ENCODE measurements at places on chromosomes 5 and 9.
A peak's percentile ranks its signal among the peaks of the same experiment; 100 is the strongest.

DNA sequence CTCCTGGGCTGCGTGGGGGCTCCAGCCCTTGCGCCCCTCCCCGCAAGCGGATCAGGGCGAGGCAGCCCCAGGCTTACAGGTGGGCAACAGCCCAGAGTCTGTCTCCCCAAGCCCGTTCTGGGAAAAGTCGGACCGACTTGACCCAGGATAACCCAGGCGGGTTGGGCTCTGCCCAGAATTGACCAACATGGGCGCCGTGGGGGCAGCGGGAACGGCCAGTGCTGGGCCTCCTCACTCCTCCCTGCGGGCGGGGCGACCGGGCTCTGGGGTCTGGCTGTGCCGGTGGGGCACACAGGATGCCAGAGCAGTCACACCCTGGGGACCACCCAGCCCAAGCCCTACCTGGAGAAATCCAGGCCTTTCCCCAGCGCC lies 15.3 kb upstream of the SYNPO start:
- DNase-seq: no peak

DNA sequence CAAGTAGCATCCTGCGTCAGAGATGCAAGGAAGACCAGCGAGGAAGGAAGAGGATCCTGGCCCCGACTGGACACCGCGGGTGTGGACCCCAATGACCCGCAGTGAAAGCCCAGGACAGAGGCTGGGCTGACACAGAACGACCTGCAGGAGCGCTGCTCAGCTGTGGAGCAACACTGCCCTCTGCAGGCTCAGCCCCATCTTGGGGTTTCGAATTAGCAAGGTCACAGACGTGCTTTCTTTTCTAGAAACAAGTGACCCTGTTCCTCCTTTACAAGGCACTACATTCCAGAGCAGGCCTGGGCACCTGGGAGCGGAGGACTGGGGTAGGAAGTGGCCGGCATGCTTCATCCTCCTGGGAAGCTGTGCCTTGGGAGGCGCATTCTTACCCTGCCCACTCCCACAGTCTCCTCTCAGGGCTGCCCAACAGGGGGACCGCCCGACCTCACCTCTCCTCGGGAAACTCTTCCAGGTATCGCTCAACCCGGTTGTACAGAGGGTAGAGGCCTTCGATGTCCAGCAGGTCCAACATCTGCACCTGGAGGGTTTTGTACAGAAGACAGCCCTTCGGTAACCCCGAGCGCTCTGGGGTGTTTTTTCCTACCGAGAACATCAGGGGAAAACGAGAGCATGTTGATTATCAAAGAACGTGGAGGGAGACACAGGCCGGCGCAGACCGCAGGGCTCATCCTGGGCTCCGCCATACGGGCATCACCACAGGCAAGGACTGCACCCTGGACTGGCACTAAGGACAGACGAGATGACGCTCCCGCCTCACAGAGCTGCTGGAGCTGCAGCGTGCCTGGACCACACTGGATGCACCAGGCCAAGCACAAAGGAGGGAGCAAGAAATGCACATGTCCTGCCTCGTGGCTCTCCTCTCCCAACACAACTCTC lies 35.0 kb downstream of the IPPK start:
- peak; percentile 83 for DNase-seq

- no peak for DNase-seq
Measured at GRCh38 chr5:17665836-17666235, 31.6 kb downstream of the TAF11L14 start.

DNA sequence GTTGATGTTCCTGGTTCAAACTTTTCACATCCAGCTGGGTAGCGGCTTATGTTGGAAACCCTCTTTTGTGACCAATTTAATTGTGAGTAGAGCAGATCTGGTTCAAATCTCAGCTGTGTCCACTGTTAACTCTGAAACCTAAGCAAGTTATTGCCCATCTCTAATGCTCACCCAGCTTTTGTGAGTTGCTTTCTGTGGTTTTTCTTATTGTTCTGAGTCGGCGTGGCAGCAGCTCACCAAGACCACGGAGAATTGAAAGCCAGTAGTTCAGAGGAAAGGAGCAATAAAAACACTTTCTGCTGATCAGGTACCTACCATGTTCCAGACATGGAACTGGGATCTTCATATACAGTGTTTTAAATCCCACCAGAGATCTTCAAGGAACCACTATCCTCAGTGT lies 114.4 kb downstream of the DOCK2 start:
- DNase-seq: no peak

DNA sequence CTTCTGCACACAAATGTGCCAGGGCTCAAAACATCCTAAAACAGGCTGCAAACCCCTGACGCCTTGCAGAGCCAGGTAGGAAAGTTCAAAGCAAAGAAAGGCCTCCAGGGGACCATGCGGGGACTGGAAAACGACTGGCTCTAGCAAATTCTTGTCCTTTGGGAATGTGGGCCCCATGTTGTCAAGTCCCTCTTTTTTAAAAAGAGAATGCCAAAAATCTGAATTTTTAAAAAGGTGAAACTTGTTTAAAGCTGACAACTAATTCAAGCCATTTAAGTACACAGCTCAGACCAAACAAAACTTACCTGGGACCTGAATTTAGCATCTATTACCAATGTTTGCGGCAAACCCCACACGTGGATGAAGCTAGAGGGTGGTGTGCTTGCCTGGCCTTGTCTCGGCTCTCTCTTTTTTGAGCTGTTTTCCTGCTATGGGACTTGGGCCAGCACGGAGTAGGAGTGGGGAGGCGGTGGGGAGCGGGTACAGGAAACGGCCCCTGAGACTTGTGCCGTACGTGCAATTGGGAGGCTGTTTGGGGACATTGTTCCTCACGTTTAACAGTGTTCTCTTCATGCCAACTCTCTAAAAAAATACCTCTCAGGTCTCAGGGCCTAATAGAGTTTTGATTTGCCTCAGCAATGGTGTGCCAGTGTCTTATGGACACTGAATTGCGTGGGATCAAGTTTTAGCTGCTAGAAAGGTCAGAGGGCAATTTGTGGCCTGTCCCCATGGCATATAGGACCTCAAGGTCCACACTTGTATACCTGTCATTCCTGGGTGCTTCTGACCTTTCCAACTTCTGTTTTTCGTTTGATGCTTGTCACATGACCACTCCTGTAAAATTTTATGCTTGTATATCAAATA lies 15.1 kb upstream of the PHF19 start:
- DNase-seq: peak; percentile 64

DNA sequence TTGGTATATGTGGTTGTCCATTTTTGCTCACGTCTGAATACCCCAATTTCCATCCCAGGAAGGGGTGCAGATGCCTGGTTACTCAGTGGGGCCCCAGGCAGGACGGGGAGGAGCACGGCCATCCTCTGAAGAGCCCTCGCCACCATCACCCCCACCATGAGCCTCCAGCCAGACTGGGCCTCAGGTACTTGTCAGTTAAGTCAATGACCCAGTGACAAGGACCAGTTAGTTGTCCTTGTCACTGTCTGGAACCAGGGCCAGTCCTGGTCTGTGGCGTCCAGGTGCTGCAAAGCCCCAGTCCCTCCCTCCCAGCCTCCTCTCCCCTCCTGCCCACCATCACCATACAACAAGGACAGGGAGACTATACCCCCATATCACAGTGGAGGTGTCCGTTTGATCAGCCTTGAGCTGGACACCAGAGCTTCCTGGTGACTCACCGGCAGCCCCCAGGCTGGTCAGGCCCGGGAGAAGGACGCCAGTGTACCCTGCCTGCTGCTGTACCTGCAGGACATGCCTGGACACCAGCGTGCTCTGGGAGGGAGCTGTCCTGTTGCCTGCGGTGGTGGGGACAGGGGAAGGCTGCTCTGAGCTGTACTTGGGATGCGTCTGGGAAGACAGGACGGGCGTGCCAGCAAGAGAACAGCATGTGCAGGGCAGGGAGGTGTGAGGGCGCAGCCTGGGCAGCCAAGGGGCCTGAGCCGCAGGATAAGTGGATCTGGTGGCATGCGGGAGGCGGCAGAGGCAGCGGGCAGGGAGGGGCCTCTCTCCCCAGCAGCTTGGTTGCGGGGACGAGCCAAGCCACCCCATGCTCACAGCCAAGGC lies 32.6 kb upstream of the TTLL11 start:
- no peak for DNase-seq

GRCh38 chr5:1401536-1402138 lies 43.6 kb downstream of the SLC6A3 start:
- DNase-seq: no peak

DNA sequence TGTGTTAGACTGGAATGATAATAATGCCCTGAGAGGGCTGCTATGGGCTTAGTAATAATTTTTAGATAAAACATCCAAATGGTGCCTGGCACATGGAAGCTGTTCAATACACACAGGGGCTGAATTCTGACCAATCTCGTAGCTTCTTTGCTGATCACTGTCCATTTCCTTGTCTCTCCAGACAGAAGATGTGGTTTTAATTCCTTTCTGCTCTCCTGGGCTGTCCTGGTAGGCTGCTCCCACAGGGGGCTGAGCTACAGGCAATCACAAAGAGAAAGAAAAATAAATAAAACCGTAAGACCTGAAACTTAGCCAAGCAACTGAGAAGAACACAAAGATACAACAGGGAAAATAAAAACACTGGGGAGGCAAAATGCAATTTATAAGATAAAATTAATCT lies 136.5 kb downstream of the CDK5RAP2 start:
- DNase-seq: no peak

GRCh38 chr9:108615152-108615551 lies 240.6 kb downstream of the ACTL7B start:
- no peak for DNase-seq

DNA sequence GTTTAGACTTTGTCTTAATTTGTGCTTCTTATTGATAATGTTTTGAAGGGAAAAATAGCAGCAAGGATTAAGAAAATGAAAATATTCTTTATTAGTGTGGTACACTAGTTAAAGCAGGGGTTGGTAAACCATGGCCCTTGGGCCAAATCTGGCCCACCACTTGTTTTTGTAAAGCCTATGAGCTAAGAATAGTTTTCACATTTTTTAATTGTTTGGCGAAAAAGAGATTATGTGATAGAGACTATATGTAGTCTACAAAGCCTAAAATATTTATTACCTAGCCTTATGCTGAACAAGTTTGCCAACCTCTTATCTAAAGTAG lies 57.2 kb downstream of the KCNN2 start:
- DNase-seq: no peak

DNA sequence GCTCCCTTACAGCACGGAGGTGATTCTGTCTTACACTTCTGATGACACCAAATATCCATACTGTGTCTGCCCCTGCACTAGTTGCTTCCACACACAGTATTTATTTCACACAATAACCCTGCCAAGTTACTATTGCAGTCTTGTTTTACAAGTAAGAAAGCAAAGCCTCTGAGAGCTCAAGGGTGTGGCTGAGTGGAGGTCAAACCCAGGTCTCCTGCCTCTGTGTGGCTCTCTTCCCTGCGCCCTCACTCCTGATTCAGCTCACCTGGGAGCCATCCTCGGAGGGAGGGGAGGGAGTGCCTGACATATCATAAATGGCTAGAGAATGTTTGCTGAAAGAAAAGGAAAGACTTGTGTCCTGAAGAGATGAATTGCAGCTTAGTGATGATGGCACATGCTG lies 41.0 kb downstream of the MVB12B start:
- no peak for DNase-seq

Data from activated CD4-positive, alpha-beta T cell treated with anti-CD3 and anti-CD28 coated beads for 36 hours (primary cell).